ENCODE measurements at places on chromosomes 11 and 22.

GRCh38 chr11:60370811-60371298 is 7.5 kb upstream of the MS4A7 start:
- DNase-seq, result no peak
- H3K27me3 ChIP-seq, result no peaks in the 10 kb centered on the region
- no peak overlapping the region for H3K27ac ChIP-seq
- H3K4me1 ChIP-seq, result no peaks in the 10 kb centered on the region
- H3K36me3 ChIP-seq, result no peaks in the 10 kb centered on the region
- H3K4me3 ChIP-seq, result no peak overlapping the region

DNA sequence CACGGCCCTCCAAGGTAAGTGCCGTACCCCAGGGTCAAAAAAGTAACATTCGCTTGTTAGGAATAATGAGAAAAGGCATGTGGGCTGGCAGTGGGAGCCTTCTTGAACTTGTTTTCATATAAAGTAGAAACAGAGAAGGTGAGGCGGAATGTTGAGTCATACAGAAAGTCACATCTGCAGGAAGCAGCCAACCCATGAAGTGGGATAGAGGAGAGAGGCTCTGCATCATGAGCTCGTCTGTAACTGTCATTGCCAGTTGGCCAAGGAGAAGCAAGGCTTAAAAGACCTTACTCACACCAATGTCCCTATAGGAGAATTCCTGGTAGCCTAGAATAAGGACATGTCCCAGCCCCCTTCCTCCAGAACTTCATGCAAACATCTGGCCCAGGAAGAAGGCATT is 253.3 kb downstream of the BUD13 start:
- H3K4me3 ChIP-seq, result no peak overlapping the region
- no peaks in the 10 kb centered on the region for H3K36me3 ChIP-seq
- peak overlapping the region; percentile 30 for H3K27ac ChIP-seq
- DNase-seq, result no peak

DNA sequence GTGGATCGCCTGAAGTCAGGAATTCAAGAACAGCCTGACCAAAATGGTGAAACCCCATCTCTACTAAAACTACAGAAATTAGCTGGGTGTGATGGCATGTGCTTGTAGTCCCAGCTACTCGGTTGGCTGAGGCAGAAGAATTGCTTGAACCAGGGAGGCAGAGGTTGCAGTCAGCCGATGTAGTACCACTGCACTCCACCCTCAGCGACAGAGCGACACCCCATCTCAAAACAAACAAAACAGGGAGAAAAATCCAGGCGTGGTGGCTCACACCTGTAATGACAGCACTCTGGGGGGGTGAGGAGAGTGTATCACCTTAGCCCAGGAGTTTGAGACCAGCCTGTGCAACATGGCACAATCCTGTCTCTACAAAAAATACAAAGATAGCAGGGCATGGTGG is 802.3 kb upstream of the ARHGAP42 start:
- no peak overlapping the region for H3K27ac ChIP-seq
- no peak overlapping the region for H3K4me3 ChIP-seq
- H3K27me3 ChIP-seq, result no peaks in the 10 kb centered on the region
- DNase-seq, result no peak

GRCh38 chr11:106379712-106380111 is 302.2 kb downstream of the AASDHPPT start:
- no peaks in the 10 kb centered on the region for H3K36me3 ChIP-seq
- DNase-seq, result no peak
- H3K4me1 ChIP-seq, result peaks cover 10% of the 10 kb centered on the region

DNA sequence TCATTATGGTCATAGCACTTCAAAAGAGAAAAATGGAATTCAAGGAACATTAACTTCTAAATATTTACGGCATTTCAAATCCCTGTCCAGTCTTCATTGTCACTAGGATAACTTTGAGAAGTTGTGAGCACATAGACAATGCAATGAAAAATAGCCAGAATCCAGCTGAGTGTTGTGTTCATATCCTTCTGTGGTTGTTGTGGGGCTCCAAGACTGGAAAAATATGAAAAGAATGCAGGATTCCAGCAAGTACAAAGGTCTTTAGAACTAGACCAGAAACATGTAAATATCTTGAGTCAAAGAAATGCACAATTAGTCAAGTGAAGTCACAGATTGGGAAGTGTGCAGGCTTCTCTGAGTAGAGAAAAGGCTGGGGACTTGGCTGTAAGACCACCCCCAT is 68.7 kb downstream of the WT1 start:
- H3K4me3 ChIP-seq, result no peak overlapping the region
- no peak overlapping the region for H3K27ac ChIP-seq
- DNase-seq, result no peak
- peaks cover 6% of the 10 kb centered on the region for H3K27me3 ChIP-seq
- peaks cover 2% of the 10 kb centered on the region for H3K36me3 ChIP-seq

- H3K27ac ChIP-seq, result no peak overlapping the region
- no peaks in the 10 kb centered on the region for H3K27me3 ChIP-seq
- H3K36me3 ChIP-seq, result peaks cover 9% of the 10 kb centered on the region
- H3K4me3 ChIP-seq, result no peak overlapping the region
These were observed 140.5 kb downstream of the TRIM44 start for GRCh38 chr11:35803115-35803514.

DNA sequence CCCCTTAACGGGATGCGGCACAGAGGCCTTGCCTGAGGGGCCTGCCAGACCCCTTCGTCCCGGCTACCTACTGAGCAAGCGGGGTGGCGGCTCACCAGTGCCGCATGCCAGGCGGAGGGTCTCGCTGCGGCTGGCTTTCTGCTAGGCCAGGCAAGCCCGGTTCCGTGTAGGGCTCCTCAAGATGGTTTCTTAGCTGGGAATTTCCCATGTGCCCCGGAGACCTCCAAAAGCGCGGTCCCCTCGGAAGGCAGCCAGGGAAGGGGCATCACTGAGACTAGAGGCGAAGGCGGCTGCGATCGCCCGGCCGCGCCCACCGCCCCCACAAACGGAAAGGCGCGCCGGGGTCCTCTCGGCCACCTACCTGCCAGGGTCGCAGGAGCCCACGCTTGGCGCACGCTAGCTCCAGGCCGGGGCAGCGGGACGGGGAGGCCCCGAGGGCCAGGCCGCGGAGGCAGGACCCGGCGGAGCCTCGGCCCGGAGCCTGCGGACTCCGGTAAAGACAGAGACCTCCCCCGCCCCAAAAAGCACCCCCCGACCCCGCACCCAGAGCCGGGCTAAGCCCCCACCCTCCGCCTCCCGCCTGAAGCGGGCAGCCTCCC is 23.8 kb downstream of the MICAL3 start:
- DNase-seq, result peak; percentile 28
- peaks cover 5% of the 10 kb centered on the region for H3K36me3 ChIP-seq
- H3K27me3 ChIP-seq, result peaks cover 3% of the 10 kb centered on the region

GRCh38 chr11:69918938-69919650 is 99.9 kb upstream of the FGF3 start:
- H3K36me3 ChIP-seq, result no peaks in the 10 kb centered on the region
- H3K4me3 ChIP-seq, result no peak overlapping the region
- peak; percentile 89 for DNase-seq
- no peak overlapping the region for H3K27ac ChIP-seq
- peaks cover 36% of the 10 kb centered on the region for H3K27me3 ChIP-seq
- peaks cover 3% of the 10 kb centered on the region for H3K4me1 ChIP-seq

DNA sequence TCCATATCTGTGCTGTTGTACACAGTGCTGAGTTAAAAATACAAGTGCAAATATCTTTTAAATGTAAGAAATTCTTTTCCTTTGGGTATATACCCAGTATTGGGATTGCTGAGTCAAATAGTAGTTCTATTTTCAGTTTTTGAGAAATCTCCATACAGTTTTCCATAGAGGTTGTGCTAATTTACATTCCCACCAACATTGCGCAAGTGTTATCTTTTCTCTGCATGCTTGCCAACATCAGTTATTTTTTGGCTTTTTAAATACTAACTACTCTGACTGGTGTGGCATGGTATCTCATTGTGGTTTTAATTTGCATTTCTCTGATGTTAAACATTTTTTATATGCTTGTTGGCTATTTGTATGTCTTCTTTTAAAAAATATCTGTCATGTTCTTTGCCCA is 6.5 kb downstream of the OR52E8 start:
- H3K27me3 ChIP-seq, result peaks cover 17% of the 10 kb centered on the region
- DNase-seq, result no peak
- H3K4me3 ChIP-seq, result no peak overlapping the region
- H3K36me3 ChIP-seq, result no peaks in the 10 kb centered on the region
- H3K4me1 ChIP-seq, result no peaks in the 10 kb centered on the region

Data from neural crest cell (in vitro differentiated cells).